CD4-positive, alpha-beta memory T cell (primary cell): ENCODE measurements at places on chromosomes 3 and 15. TPM values are rescaled to one million over a fixed set of nuclear protein-coding genes. Genes with fewer than 3 reads are reported as not detected.

The PDCD7 gene
- polyA plus RNA-seq, result 15.1 TPM

The FBXW12 gene
- not detected for polyA plus RNA-seq

The SLC33A1 gene
- polyA plus RNA-seq, result 23.7 TPM

The ZNF770 gene
- 69.6 TPM for polyA plus RNA-seq

The STOML1 gene
- 8.1 TPM for polyA plus RNA-seq

The COL6A5 gene
- not detected for polyA plus RNA-seq

The TRIM71 gene
- not detected for polyA plus RNA-seq

The RPL35A gene
- polyA plus RNA-seq, result 1,277 TPM

The THSD4 gene
- not detected for polyA plus RNA-seq

The ISLR2 gene
- not detected for polyA plus RNA-seq

The SLC28A2 gene
- not detected for polyA plus RNA-seq

The HYPK gene
- 15.2 TPM for polyA plus RNA-seq

The DCLK3 gene
- polyA plus RNA-seq, result not detected

The SEMA3B gene
- not detected for polyA plus RNA-seq

The ZFAND6 gene
- 139 TPM for polyA plus RNA-seq

The SGO1 gene
- polyA plus RNA-seq, result 0.50 TPM

The RYR3 gene
- not detected for polyA plus RNA-seq

The IMPG2 gene
- polyA plus RNA-seq, result not detected

The DOCK3 gene
- 0.04 TPM for polyA plus RNA-seq

The CMTM7 gene
- 83.4 TPM for polyA plus RNA-seq

The FAM107A gene
- polyA plus RNA-seq, result not detected

The PCSK6 gene
- 0.08 TPM for polyA plus RNA-seq

The CRELD1 gene
- 17.3 TPM for polyA plus RNA-seq

The MESP2 gene
- not detected for polyA plus RNA-seq

The RAD51 gene
- 0.21 TPM for polyA plus RNA-seq

The PTH1R gene
- not detected for polyA plus RNA-seq

The GATA2 gene
- polyA plus RNA-seq, result not detected

The SYNPR gene
- polyA plus RNA-seq, result not detected

The PLXNB1 gene
- 0.48 TPM for polyA plus RNA-seq

The HYAL1 gene
- polyA plus RNA-seq, result 0.20 TPM

The GOLGA6A gene
- not detected for polyA plus RNA-seq

The GOLGA8R gene
- polyA plus RNA-seq, result not detected

The APH1B gene
- 11.9 TPM for polyA plus RNA-seq
